ENCODE measurements at places on chromosomes 2 and 18.

DNA sequence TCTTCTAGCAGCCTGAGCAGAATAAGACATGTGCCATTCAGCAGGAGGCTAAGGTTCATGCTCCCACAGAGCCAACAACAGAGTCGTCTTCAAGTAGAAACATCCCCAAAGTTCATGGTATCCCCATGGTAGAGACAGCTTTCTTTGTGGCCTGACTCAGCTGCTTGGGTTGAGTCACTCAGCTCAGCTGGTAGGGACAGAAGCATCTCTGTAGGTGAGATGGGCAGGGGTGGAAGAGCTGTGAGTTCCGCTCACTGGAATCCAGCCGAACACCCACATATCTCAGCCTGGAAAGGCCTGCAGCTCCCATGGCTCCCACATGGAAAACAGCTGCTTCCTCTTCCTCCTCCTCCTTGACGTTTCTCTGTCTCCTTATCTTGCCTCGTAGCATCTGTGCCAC lies 792.7 kb downstream of the RNF144A start:
- no peak for DNase-seq

DNA sequence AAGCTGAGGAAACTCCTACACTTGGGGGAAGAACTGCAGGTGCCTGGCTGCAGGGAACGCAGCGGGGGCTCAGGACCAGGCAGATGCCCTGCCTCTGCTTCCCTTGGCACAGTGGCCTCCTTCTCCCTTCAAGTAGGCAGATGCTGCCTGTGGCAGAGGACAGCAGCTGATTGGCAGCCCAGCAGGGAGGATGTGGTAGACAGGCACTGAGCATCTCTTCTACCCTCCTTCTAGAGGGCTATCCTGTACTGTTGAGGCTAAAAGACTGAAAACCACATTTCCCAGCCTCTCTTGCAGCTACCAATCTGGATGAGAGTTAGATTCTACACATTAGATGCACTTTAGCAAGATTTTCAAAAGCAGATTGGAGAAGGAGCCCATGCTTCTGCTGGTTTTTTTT lies 105.7 kb downstream of the MSH2 start:
- no peak for DNase-seq

DNA sequence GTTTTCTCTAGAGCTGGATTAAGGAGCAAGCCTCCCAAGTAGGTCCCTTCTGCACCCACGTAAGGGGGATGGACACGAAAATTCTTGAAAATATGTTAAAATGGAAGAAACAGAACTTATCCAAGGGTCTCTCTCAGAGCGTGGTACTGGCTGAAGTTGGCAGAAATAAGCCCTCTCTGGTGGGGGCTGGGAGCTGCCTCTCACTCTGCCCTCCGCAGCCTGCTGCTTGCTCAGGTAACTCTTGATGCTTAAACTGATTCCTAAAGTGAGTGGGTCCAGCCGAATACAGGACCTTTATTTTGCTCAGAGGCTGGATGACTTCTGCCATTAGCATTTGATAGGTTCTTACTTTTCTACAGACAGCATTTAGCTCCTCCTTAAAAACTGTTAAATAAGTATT lies 78.1 kb downstream of the SPHKAP start:
- DNase-seq, result no peak

DNA sequence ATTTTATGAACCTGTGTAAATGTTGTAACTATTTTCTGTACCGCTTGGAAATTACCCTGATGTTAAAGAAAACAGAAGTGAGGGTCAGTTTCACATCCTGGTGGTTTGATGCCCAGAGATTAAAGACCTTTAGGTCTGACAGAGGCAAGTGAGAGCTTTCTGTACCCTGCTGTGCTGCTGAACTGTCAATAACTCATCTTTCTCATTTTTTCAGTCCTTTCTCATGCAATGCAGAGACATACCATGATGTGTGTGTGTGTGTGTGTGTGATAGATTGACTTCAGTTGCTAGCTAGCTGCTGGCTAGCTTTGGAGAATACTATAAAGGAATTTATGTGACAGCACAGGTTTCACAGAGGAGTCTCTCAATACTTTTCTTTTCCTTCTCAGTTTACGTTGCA lies 2025.6 kb upstream of the LRRTM1 start:
- DNase-seq, result no peak

- DNase-seq, result no peak
These were observed 79.1 kb upstream of the DNMT3A start for GRCh38 chr2:25420820-25421237.

DNA sequence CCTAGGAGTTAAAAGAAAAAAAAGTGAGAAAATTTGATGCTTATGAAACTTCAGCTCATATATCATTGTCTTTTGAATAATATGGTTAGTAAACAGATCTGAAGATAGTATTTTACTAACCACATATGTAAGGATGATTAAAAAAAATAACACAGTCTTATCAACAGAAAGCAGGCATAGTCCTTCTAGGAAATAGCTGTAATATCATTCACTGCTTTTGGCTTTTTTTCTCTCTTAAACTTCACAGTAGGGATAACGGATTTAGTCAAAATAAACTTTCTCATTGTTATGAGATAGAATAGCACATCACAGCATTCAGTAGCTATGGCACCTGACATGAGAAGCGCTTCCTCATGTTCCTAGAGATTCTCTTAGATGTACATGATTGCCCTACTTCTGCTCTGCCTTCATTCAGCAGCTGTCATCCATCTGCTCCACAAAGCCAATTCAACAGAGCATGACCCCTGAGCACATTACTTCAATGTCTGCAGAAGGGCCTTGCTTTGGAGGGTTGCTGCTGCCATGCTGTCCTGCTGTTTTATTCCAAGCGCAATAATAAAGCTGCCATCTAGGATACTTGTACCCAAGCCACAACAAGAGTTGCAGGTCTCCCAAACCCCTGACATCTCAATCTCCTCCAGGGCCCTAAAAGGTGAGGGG lies 67.0 kb downstream of the TTC21B start:
- peak; percentile 15 for DNase-seq

DNA sequence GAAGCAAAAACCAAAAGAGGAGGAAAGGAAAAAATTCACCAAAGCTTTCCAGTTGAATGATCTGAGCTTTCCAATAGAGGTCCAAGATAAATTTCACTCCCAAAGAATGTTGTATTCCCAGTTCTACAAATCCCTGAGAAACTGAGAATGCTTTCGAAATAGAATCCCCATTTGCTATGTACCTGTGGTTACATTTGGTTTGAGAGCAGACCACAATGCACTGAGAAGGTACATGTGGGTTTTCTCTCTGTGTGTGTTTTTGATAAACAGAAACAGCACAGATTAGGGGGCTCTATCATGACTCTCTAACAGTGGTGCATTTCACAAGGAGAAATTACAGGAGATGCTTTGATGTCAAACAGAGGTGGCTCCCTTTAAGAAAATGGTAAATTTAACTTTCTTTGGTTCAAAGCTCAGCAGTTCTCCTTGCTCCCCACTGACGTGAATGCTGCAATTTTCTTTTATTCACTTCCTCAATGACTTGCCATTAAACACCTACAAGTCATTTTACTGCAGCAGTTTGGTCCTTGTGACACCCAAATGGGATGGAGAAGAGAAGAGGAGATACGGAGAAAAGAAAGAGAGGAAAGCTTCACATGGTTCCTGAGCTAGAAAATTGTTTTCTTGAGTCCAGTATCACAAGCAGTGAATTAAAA lies 108.7 kb downstream of the EPHA4 start:
- DNase-seq, result no peak

GRCh38 chr2:237956402-237956736 lies 10.4 kb upstream of the UBE2F start:
- no peak for DNase-seq

- DNase-seq, result no peak
These were observed 24.1 kb upstream of the APOB start for GRCh38 chr2:21067859-21068537.

GRCh38 chr2:218513676-218514075 lies 54.5 kb downstream of the USP37 start:
- no peak for DNase-seq

- no peak for DNase-seq
These were observed 463.9 kb downstream of the STK39 start for GRCh38 chr2:167783261-167784083.

GRCh38 chr18:32112826-32113225 lies 21.2 kb downstream of the RNF138 start:
- DNase-seq, result no peak

GRCh38 chr2:105129722-105130232 lies 91.9 kb downstream of the MRPS9 start:
- no peak for DNase-seq

DNA sequence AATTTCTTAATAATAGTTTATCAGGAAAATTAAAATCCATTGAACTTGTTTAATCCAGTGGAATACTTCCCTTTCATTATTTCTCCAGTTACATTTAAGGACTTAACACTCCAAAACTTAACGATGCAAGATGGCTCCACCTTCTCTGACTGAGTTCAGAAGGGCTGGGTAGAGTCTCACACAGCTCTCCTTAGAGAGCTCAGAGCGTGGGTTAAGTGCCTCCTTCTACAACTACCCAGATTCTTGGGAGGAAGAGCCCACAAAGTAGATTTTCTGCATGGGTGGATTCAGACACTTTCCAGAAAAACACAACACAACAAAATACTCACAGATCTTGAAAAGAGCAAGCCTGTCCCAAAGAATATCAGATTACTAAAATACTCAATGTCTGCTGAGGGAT lies 130.6 kb downstream of the THADA start:
- no peak for DNase-seq

- DNase-seq, result no peak
These were observed 330.2 kb upstream of the FANCL start for GRCh38 chr2:58571181-58571852.

- no peak for DNase-seq
These were observed 1103.8 kb downstream of the TSN start for GRCh38 chr2:122859260-122859659.

- no peak for DNase-seq
These were observed 122.8 kb upstream of the PXDN start for GRCh38 chr2:1867141-1867540.

DNA sequence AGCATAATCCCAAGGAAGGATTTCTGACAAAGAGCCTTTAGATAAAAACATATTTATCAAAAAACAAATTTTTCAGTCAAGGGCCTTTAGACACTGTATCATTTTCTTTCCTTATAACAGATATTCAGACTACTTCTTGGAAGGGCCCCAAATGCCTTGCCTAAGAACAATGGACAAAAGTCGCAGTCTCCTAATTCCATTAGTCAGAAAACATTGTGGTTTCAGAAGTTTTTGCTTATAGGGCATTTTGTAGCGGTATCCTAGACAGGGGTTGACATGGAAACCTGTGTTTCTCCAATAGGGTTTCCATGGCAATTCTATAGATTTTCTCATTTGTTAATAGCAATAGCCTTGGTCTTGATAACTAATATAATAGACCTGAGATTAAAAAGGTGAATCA lies 36.7 kb upstream of the AGPS start:
- no peak for DNase-seq

- peak; percentile 41 for DNase-seq
These were observed 40.7 kb upstream of the GALR1 start for GRCh38 chr18:77208964-77209363.

GRCh38 chr2:117360586-117360985 lies 453.9 kb upstream of the DDX18 start:
- DNase-seq, result no peak

- no peak for DNase-seq
These were observed 77.8 kb upstream of the STPG4 start for GRCh38 chr2:47232738-47233415.

- no peak for DNase-seq
These were observed 26.0 kb upstream of the NMI start for GRCh38 chr2:151315381-151315903.

GRCh38 chr2:177816766-177817165 lies 255.8 kb downstream of the PDE11A start:
- no peak for DNase-seq

GRCh38 chr18:28372186-28372585 lies 195.3 kb upstream of the CDH2 start:
- no peak for DNase-seq

DNA sequence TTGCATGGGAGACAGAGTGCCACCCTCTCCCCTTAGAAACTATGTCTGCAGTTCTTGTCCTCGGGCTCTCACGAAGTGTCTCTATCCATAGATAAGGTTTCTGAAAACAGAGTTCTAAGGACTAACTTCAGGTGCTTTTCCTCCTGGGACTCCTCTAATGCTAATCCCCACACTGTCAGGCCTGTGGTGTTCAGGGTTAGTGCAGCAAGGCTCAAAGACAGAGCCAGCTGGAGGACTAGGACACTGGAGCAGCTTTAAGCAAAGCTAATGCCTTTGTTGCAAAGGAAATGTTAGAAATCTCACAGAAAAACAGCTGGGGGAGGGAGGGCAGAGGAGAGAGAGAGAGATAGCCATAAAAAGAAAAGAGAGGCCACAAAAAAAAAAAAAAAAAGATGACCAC lies 824.0 kb upstream of the FSHR start:
- no peak for DNase-seq

- DNase-seq, result no peak
These were observed 59.1 kb upstream of the PXDN start for GRCh38 chr2:1803217-1804110.

DNA sequence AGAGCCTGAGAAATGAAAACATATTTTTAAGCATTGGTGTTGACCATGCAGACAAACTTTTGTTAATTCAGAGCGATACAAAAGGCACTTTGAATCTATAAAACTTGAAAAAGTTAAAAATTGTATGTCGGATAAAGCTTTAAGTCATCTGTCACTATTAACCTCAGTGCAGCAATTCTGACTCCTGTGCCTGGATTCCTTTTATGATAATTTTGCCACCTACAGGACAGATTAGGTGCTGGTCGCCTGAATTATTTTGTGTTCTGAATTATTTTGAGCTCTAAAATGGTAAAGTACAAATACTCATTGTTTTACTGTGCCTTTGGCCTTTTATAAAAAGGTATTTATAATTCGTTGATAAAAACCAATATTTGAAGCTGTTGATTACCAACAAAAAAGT lies 19.4 kb upstream of the RNF138 start:
- DNase-seq, result no peak

GRCh38 chr18:74478316-74478715 lies 17.8 kb upstream of the CNDP2 start:
- no peak for DNase-seq

DNA sequence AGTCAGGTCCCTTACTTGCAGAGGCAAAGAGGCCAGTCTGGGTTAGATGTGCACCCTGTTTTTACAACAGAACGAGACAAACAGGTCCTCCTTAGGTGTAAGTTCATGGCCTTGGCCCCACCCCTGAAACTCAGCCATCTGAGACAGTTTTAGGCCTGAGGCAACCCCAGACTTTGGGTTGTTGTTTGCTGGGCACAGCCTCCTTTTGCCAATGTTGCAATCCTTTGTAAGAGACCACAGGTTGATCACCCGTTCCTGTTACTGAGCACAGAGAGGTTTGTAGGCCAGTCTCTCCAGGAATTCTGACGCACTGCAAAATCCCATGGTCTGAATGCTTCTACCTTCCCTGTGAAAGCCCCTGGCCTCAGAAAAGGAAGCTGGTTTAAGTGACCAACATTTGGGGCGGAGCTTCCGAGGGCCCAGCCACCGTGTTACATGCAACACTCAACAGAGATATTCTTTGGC lies 15.5 kb upstream of the IL1RN start:
- DNase-seq, result no peak

GRCh38 chr18:75252136-75252535 lies 41.5 kb downstream of the TSHZ1 start:
- DNase-seq, result no peak

DNA sequence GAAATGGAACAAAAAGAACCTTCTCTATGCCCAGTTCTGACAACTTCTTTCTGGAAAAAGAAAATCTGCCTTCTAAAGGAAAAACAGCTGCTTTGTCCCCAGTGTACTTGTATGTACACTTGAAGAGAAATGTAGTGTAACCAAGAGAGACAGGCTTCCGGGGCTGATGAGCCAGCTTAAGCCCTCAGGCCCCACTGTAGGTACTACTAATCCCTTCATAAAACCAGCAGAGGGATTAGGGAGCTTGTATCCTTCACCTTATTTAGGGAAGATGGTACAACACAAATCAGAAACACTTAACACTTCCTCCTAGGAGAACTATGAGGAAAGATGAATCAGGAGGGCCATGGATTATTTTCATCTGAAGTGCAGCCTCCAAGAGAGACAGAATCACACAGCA lies 18.8 kb upstream of the SUCLG1 start:
- DNase-seq, result no peak

Data from hematopoietic multipotent progenitor cell treated with erythropoietin and hydrocortisone succinate and interleukin-3 and kit ligand, for 15 days (in vitro differentiated cells).